ENCODE measurements at places on chromosomes 7 and 10.

DNA sequence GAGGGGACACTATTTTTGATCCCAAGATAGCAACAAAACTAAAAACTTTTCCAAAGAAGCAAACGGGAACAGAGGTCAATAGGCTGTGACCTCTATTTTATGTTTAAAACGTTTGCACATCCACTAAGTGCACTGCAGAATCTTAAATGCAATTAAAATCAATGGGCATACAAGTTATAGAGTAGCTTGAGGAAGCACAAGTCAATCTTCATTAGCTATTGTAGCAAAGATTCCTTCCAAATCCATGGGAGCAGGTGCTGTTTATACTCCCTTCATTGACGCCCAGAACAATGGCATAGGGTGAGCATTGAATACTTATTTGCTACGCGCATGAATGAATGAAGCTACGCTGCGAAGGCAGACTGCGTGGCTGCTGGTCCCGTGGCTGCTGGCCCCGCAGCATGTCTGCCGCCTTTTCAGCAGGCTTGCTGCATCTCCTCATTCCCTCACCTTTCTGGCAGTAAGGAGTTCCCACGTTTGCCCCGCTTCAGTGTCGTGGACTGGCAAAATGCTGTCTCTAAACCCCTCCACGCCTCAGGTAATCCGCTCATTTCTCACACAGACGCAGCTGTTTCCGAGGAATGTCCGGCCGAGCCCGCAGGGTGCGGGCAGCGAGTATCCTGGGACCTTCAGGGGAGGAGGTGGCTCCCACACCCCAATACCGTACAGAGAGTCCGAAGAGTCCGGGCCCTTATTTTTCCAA is 754 bp upstream of the PHYHIPL start:
- DNase-seq: no peak

- DNase-seq: no peak
These were observed 63.1 kb upstream of the DUSP5 start for GRCh38 chr10:110434489-110435096.

DNA sequence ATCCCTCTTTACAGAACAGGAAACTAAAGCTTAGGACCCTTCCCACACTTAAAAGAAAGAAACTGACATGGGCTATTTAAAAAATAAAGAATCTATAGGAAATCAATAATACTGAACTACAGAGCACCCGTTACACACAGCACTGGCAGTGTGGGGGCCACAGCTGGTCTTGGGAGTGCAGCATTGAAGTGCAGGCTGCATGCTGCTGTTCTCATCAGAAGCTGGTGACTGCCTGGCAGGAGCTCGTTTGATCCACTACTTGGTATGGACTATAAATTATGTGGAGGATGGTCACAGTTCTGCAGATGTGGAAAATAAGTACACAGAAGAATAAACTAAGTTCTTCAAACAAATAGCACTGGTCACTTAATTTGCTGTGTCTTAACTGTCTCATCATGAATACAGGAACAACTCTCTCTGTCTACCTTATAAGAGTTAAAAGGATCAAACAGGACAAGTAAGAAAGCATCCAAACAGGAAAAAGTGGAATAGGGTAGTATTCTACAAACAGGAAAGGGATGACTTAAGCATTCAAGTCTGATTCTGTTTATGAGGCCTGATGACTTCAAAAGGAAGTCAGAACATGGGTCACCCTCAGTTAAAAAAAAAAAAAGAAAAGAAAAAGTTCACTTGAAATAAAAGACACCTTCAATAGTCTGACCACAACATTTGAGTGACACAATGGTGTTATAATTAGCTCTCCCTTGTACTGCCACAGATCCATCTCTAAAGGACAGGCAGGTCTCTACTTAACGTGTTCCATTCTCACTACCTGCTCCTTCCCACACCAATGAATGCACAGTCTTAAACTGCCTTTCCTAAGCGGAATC is 21.0 kb downstream of the DOCK4 start:
- DNase-seq: no peak

DNA sequence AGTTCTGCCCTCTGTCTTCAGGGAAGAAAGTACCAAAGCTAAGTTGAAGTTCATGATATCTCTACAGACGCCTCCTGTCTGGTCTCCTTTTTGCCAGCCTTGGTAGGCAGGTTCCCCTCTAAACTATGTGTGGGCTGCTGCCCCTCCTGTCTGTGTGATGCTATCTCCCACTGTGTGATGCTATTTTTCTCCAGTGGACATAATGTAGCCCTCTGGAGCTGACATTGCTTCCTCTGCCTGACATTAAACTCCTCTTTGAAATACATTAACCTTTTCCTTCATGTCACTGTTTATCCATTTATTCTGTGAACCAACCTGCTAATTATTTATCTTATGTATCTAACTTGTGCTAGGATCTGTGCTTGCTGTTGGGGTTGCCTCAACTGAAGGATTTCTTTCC is at the start of gene PRSS58:
TSS of gene PRSS58 (minus strand) at position 101 of the 400 bp plus-strand sequence. CDS start 351 bp downstream, outside the sequence.
- DNase-seq: no peak

DNA sequence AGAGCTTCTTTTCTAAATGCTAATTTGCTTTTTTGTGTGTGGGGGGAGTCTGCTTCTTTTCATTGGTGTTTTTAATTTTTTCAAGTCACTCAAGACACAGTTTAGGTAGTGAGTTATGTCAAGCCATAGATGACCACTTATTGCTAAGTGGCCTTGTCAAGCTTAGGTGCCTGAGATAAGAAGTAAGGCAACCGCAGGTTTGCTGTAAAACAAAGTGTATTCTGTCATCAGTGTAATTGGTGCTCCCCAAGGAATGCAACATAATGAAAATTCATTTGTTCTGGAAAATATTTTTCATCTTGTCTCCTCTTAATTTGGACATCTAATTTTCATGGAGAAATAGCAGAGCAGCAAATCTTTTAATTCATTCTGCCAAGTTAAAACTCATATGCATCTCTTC is 249.6 kb downstream of the EXOC4 start:
- DNase-seq: no peak

DNA sequence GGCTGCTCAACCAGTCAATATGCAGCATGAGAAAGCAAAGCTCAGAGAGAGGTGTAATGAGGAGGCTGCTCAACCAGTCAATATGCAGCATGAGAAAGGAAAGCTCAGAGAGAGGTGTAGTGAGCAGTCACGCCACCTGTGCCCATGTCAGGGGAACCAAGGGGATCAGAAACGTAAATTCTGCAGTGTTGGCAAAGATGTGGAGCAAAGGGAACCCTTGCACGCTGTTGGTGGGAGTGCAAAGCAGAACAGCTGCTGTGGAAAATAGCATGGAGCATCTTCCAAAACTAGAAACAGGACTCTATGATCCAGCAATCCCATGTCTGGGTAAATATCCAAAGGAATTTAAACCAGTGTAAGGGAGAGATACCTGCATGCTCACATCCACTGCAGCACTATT is 194.9 kb downstream of the DIP2C start:
- DNase-seq: no peak

- DNase-seq: no peak
These were observed 19.0 kb downstream of the GIMAP4 start for GRCh38 chr7:150586068-150586784.

All from H1 (cell line).